ENCODE measurements at places on chromosomes 5 and 9. TPM values are rescaled to one million over a fixed set of nuclear protein-coding genes. Genes with fewer than 3 reads are reported as not detected.

- no peaks in the 10 kb centered on the region for H3K27me3 ChIP-seq
- no peak overlapping the region for H3K27ac ChIP-seq
- no peaks in the 10 kb centered on the region for H3K4me1 ChIP-seq
Observed at GRCh38 chr9:108374626-108375025, 481.2 kb downstream of the ACTL7B start.

GRCh38 chr9:115035841-115036612 is 81.9 kb downstream of the TNC start:
- no peak overlapping the region for H3K27ac ChIP-seq
- H3K36me3 ChIP-seq: no peaks in the 10 kb centered on the region
- H3K4me3 ChIP-seq: no peak overlapping the region
- no peaks in the 10 kb centered on the region for H3K27me3 ChIP-seq
- no peaks in the 10 kb centered on the region for H3K4me1 ChIP-seq

GRCh38 chr9:136902259-136902821 is 16.0 kb downstream of the TRAF2 start:
- no peak for DNase-seq
- H3K4me3 ChIP-seq: no peak overlapping the region
- H3K27ac ChIP-seq: no peak overlapping the region

DNA sequence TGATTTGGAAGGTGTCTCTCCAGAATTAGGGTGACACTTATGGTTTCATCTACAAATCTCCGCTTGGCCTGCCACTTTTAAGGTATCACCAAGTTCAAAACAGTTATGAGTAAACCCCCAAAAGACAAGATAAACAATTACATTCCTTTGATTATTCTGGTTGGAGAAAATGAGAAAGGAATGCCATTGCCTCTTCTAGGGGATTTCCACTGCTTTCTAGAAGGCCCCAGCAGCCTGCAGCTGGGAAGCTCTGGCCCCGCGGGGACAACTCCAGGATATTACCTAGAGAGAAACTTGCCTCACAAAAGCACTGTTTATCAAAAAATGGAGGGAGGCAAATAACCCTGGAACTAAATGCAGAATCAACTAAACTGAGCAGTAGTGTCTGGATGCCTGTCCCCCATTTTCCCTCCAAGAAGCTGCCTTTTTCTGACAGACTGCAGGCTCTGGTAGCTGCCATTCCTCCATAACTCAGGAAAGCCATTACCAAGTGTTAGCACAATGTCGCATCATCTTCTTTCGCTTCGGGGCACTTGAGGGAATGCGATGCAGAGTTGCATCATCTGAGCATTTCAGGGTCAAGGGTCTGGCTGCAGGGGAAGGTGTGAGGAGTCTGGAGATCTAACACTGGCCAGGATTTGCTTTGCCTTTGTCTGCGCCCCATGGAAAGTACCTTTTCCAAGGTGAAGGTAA is 71.5 kb upstream of the PLPP6 start:
- no peaks in the 10 kb centered on the region for H3K27me3 ChIP-seq
- H3K27ac ChIP-seq: no peak overlapping the region
- H3K4me3 ChIP-seq: no peak overlapping the region
- no peak for DNase-seq
- no peaks in the 10 kb centered on the region for H3K4me1 ChIP-seq
- no peaks in the 10 kb centered on the region for H3K36me3 ChIP-seq

DNA sequence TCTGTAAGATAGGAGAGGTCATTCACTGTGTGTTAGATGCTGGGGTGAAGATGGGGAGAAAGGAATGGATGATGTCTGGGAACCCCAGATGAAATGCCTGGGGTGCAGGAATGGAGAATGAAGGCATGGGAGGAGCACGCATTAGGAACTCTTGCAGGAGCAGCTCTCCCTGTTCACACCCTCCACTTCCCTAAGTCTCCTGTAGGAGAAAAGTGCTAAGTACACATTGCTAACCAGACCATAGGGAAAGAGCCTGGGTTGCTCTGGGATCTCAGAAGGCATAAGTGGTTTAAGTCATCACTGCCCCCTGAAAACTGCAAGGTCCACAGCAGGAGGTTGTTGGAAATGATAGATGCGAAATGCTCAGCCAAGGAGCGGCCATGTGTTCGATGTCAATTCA is 163.1 kb downstream of the SEC61B start:
- no peaks in the 10 kb centered on the region for H3K27me3 ChIP-seq
- H3K27ac ChIP-seq: no peak overlapping the region
- no peak for DNase-seq
- H3K4me3 ChIP-seq: no peak overlapping the region

Gene CD180
- not detected for total RNA-seq

Gene SPAAR
- total RNA-seq: not detected
